ENCODE measurements at places on chromosomes 13 and 19. TPM values are rescaled to one million over a fixed set of nuclear protein-coding genes. Genes with fewer than 3 reads are reported as not detected.
A peak's percentile ranks its signal among the peaks of the same experiment; 100 is the strongest.

DNA sequence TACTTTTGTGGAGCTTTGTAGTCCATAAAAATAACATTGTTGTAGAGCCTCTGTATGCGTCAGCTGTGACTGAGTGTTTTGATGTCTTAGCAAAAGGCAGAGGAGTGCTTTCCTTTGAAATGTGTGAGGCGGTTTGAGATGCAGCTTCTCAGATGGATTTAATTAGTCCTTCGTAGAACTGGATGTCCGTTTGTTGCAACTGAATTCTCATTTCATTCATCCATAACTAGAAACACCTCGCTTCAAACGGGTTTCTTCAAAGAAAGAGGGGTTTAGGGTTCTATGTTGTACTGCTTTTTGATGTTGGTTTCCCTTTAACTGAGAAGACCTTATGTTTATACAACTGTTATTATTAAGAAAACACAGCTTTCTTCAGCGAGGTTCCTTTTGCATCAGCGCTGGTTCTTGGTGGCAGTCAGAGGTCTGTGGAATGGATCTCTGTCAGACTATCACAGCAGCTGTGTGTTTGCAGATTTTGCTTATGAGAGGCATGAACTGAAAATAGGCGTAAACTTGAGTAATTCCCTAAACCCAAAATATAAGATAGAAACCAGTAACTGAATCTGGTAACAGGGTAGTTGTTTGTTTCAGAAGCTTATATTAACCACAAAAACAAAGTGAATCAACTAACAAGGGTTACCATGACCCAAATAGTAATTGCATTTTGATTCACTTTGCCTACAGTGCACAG, 194.4 kb downstream of the GGACT start:
- DNase-seq: no peak
- peaks cover 10% of the 10 kb centered on the region for H3K4me1 ChIP-seq
- H3K4me3 ChIP-seq: no peak overlapping the region
- no peaks in the 10 kb centered on the region for H3K36me3 ChIP-seq
- no peak overlapping the region for H3K27ac ChIP-seq

GRCh38 chr19:46493236-46494145, 2.2 kb downstream of the PNMA8B start:
- H3K4me3 ChIP-seq: peak overlapping the region; percentile 45
- H3K27me3 ChIP-seq: peaks cover 34% of the 10 kb centered on the region
- no peaks in the 10 kb centered on the region for H3K36me3 ChIP-seq
- H3K4me1 ChIP-seq: peaks cover 35% of the 10 kb centered on the region
- peak overlapping the region; percentile 18 for H3K27ac ChIP-seq

- peak overlapping the region; percentile 42 for H3K4me3 ChIP-seq
- H3K4me1 ChIP-seq: peaks cover 12% of the 10 kb centered on the region
- peak overlapping the region; percentile 60 for H3K27ac ChIP-seq
- H3K27me3 ChIP-seq: no peaks in the 10 kb centered on the region
- DNase-seq: peak; percentile 87
- H3K36me3 ChIP-seq: no peaks in the 10 kb centered on the region
Measured at GRCh38 chr19:57664269-57665127, 4.2 kb upstream of the ZSCAN4 start.

GRCh38 chr19:15220833-15221232, 11.4 kb downstream of the EPHX3 start:
- no peak overlapping the region for H3K27ac ChIP-seq
- H3K4me1 ChIP-seq: peaks cover 16% of the 10 kb centered on the region
- H3K4me3 ChIP-seq: no peak overlapping the region
- no peak for DNase-seq
- no peaks in the 10 kb centered on the region for H3K27me3 ChIP-seq
- H3K36me3 ChIP-seq: no peaks in the 10 kb centered on the region

GRCh38 chr13:61850794-61851193, 435.1 kb upstream of the PCDH20 start:
- no peak overlapping the region for H3K4me3 ChIP-seq
- H3K36me3 ChIP-seq: no peaks in the 10 kb centered on the region
- no peak overlapping the region for H3K27ac ChIP-seq

DNA sequence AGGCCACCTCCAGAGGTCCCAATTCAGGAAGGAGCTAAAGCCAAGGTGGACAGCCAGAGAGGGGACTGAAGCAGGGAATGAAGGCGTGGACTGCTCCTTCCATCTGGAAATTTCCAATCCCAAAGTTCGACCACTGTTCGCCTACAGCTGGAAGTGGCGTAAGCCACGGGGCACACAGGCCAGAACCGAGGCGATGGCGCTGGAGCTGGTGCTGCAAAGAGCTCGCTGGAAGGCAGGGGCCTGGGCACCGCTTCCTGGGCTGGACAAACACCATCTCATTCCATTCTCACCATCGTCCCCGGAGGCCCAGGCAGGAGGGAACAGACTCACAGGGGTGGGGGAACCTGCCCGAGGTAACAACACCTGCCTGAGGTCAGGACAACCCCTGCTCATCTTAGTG, 4.2 kb downstream of the MAP2K2 start:
- H3K4me1 ChIP-seq: peaks cover 53% of the 10 kb centered on the region
- no peak overlapping the region for H3K4me3 ChIP-seq
- H3K27me3 ChIP-seq: no peaks in the 10 kb centered on the region
- H3K27ac ChIP-seq: no peak overlapping the region
- DNase-seq: peak; percentile 69
- H3K36me3 ChIP-seq: peaks cover 38% of the 10 kb centered on the region

DNA sequence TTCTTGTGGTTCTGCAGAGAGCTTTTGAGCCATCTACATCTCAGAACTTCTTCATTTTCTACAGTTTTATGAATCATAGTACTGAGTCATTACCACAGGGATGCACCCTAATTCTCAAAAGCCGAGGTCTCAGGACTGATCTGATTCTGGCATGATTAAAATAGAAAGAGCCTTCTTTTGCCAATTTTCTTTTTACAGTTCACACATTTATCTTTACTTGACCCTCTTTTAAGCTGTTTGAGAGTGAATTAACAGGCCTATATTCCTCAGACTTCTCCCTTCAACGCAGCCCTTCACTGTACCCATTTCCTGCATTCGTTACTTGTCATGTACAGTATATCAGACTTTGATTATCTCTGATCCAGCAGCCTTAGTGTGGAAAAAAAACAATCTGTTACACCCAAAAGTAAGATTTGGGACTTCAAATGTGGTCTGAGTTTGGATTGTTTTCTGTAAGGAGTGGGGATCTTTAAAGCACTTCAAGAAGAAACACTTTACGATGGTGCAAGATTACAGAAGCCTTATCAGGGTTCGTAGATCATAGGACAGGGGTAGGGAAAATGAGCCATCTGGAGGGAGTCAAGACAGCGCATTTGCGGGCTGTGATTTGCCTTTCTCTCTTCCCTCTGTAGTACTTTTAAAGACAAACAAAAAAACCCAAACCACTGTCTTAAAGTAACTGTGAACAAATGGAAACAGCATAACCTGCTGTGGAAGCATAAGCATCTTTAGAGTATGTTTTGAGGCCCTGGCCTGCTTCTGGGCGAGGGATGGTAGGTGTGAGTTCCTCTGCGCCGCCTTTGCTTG, 15.3 kb upstream of the GPR183 start:
- DNase-seq: no peak
- peaks cover 4% of the 10 kb centered on the region for H3K36me3 ChIP-seq
- H3K27me3 ChIP-seq: no peaks in the 10 kb centered on the region
- H3K27ac ChIP-seq: peak overlapping the region; percentile 53
- peaks cover 7% of the 10 kb centered on the region for H3K4me1 ChIP-seq
- no peak overlapping the region for H3K4me3 ChIP-seq

DNA sequence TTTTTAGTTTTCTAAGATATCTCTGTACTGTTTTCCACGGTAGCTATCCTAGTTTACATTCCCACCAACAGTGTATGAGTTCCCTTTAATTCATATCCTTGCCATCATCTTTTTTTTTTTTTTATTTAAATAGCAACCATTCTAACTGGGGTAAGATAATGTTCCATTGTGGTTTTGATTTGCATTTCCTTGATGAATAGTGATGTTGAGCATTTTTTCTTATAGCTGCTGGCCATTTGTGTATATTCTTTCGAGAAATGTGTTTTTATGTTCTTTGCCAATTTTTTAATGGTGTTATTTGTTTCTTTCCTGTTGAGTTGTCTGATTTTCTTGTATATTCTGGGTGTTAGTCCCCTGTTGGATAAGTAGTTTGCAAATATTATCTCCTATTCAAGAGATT, 454.8 kb downstream of the DACH1 start:
- H3K4me1 ChIP-seq: no peaks in the 10 kb centered on the region
- H3K27ac ChIP-seq: no peak overlapping the region
- no peak overlapping the region for H3K4me3 ChIP-seq
- H3K27me3 ChIP-seq: no peaks in the 10 kb centered on the region
- DNase-seq: no peak

GRCh38 chr19:5719274-5719960, 529 bp downstream of the LONP1 start:
- peaks cover 18% of the 10 kb centered on the region for H3K4me1 ChIP-seq

DNA sequence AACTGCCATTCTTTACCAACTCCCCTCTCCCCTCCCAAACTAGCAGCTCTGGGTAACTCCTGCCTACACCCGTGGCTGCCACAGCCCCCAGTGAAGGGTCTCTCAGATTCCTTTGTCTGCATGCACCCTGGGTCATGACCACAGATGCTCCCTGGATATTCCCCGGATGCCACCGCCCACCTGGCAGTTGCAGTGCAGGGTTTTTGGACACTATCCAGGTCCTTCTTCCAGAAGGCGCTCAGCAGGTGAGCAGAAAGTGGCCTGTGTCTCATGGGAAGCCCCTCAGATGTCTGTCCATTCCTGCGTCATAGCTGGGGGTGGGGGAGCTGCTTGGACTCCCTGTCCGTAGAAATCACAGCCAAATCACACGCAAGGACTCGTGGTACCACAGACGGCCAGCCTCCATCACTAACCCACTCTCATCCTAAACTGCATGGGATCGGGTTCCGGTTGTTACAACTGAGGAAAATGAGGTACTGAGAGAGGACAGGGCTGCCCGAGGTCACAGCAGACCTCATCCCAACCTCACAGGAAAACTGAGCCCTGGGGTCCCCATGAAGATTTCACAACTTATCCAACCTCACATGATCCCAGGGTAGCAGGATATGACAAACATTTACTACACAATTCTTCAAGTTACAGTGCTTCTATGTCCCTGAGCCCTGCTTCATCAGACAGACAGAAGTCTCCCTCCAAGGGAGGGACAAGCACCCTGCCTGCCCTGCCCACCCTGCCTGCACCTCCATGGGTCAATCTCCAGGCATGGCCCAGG, 38.6 kb downstream of the ELL start:
- H3K4me1 ChIP-seq: peaks cover 81% of the 10 kb centered on the region
- no peaks in the 10 kb centered on the region for H3K27me3 ChIP-seq
- DNase-seq: no peak

- H3K4me1 ChIP-seq: no peaks in the 10 kb centered on the region
- H3K27ac ChIP-seq: no peak overlapping the region
- no peak for DNase-seq
- no peaks in the 10 kb centered on the region for H3K36me3 ChIP-seq
- no peaks in the 10 kb centered on the region for H3K27me3 ChIP-seq
Measured at GRCh38 chr13:102122147-102122546, 279.7 kb downstream of the FGF14 start.

DNA sequence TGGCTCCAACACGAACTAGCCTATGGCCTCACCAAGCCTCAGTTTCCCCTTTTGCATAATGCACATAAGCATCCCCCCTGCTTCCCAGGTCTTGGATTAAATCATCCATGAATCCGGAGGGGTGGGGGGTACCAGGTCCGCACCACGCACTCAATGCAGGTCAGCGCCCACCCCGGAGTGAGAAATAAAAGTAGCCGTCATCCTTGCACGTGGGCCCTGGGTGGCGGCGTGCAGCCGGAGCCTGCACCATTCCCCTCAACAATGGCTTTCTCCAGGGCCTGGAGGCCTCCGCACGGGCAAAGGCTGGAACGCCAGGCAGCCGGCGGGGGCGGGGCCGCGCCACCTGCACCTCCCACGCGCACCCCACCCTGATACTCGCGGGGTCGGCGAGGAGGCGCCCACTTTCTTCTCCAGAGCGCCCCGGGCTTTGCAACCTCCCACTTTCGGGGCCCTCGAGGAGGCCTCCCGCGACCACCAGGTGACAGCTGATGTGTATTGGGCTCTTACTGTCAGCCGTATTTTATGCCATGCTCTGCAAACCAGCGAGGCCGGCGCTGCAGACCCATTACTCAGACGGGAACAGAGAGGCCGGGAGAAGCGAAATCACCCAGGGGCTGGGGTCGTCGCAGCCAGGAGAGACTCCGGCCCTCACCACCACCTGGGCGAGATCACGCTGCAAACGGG, 767 bp upstream of the GADD45B start:
- peak overlapping the region; percentile 48 for H3K4me3 ChIP-seq
- peaks cover 12% of the 10 kb centered on the region for H3K36me3 ChIP-seq
- peak overlapping the region; percentile 92 for H3K27ac ChIP-seq
- no peaks in the 10 kb centered on the region for H3K27me3 ChIP-seq
- DNase-seq: peak; percentile 67
- H3K4me1 ChIP-seq: peaks cover 13% of the 10 kb centered on the region

DNA sequence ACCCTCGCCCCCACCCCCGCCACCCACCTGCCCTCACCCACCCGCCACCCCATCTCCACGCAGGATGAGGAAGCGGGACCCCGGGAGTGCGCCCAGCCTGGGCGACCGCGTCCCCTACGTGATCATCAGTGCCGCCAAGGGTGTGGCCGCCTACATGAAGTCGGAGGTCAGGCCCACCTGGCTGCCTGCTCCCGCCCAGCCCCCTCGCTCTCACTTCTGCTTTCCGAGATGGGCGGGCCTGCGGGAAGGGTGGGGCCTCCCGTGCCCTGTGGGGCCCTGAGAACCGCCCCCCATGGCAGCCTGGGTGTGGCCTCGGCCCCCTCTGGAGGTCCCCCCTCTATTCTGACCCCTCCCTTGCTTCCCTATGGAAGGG, 3.1 kb upstream of the SPIB start:
- H3K4me3 ChIP-seq: peak overlapping the region; percentile 6
- H3K27ac ChIP-seq: peak overlapping the region; percentile 6
- H3K36me3 ChIP-seq: no peaks in the 10 kb centered on the region
- no peaks in the 10 kb centered on the region for H3K27me3 ChIP-seq

- H3K4me1 ChIP-seq: no peaks in the 10 kb centered on the region
- H3K27ac ChIP-seq: no peak overlapping the region
- no peaks in the 10 kb centered on the region for H3K27me3 ChIP-seq
- no peak for DNase-seq
Measured at GRCh38 chr13:36891752-36892151, 28.3 kb downstream of the SMAD9 start.

GRCh38 chr19:33434886-33435705, 61.6 kb downstream of the CEBPG start:
- H3K27me3 ChIP-seq: no peaks in the 10 kb centered on the region
- H3K27ac ChIP-seq: no peak overlapping the region
- no peak for DNase-seq
- no peak overlapping the region for H3K4me3 ChIP-seq

- no peak overlapping the region for H3K27ac ChIP-seq
- no peaks in the 10 kb centered on the region for H3K36me3 ChIP-seq
- no peak for DNase-seq
- H3K27me3 ChIP-seq: no peaks in the 10 kb centered on the region
- H3K4me1 ChIP-seq: no peaks in the 10 kb centered on the region
Measured at GRCh38 chr13:46197299-46198048, 14.3 kb upstream of the LRRC63 start.

GRCh38 chr19:35261356-35262100, 7.2 kb upstream of the USF2 start:
- H3K27me3 ChIP-seq: no peaks in the 10 kb centered on the region
- peak; percentile 41 for DNase-seq
- H3K4me3 ChIP-seq: no peak overlapping the region
- no peak overlapping the region for H3K27ac ChIP-seq
- peaks cover 22% of the 10 kb centered on the region for H3K4me1 ChIP-seq

The SLC5A5 gene
- total RNA-seq: 0.15 TPM

The KASH5 gene
- not detected for total RNA-seq

The UBE2L5 gene
- total RNA-seq: not detected

The FCER2 gene
- total RNA-seq: 0.83 TPM

The POLR2I gene
- total RNA-seq: 50.6 TPM

The DPF1 gene
- total RNA-seq: not detected

The LGALS7 gene
- not detected for total RNA-seq

The BCAM gene
- total RNA-seq: 277 TPM

The CD320 gene
- 28.6 TPM for total RNA-seq

The GALP gene
- total RNA-seq: not detected

The ZSCAN5C gene
- total RNA-seq: not detected
